NCI-H1417 treated with DMSO at 0.1 percent for 48 hours (cell line): ENCODE measurements at places on chromosomes 13 and 19.
A peak's percentile ranks its signal among the peaks of the same experiment; 100 is the strongest.

- no peak for DNase-seq
Observed at GRCh38 chr13:45847554-45848224, 3.9 kb downstream of the SIAH3 start.

GRCh38 chr13:62360609-62361008 is 945.0 kb upstream of the PCDH20 start:
- DNase-seq, result peak; percentile 81

DNA sequence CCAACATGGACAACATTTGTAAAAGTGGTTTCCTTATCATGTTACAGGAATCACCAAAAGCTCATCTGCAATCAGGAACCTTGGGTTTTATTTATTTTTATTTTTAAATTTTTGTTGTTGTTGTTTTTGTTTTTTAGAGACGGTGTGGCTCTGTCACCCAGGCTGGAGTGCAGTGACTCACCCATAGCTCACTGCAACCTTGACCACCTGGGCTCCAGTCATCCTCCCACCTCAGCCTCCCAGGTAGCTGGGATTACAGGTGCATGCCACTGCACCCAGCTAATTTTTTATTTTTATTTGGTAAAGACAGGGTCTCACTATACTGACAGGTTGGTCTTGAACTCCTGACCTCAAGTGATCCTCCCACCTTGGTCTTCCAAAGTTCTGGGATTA is 13.6 kb upstream of the SERP2 start:
- DNase-seq, result no peak

DNA sequence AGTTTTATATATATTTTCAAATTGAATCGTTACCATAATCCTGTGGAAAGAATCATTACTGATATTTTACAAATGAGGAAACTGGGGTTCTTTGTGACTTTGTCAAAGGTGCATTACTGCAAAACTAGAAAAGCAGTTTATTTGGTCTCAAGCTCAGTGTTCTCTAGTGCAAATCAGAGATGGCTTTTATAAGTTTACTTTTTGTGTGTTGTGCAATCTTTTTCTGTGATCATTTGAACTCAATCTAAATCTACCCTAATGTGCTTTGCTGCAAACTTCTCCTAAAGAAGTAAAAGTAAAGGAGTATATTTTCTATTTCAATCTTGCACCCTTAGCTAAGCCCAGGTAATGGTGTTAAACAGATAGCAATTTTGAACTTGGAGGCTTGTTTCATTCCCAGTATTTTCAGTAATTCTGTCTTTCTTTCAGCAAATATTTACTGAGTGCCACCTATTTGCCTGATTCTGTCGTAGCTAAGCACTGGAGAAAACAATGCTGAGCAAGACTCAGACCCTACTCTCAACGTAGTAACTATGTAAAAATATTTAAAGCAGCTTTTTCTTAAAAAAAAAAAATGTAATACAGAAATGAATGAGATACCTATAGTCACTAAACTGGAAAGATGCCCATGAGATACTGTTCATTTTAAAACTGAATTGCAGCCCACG is 124.0 kb downstream of the TDRD3 start:
- DNase-seq, result no peak

DNA sequence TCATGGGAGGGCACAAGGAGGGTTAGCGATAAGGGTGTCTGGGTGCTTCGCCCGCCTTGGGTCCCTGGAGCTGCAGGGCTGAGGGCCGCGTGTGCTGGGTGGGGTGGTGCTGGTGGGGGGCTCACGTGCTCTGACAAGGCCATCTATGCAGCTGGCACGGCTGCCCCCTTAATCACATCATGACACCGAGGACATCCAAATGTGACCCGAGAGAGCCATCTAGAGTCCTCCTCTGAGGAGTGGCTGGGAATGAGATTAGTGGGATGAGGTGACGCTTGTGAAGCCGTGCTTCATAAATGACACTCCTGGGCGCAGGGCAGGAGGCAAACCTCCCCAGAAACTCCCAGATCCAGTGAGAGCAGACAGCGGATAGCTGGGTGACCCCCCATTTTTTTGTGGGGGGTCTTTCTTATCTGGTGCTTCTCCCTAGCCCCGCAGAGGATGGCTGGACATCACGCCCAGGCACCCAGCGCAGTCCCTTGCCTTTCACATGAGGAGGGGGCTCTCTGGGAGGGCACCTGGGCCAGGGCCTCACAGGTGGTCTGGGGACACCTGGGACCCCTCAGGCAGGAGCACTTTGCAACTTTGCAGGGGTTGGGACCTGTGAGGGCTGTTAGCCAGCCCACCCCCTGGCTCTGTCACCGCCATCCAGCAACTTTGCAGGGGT is 6.6 kb downstream of the FZR1 start:
- no peak for DNase-seq

GRCh38 chr13:28493740-28494503 is 1.0 kb downstream of the FLT1 start:
- DNase-seq, result no peak

GRCh38 chr13:52782471-52783448 is 43.1 kb upstream of the CNMD start:
- DNase-seq, result no peak

GRCh38 chr13:46039411-46040182 is 12.9 kb downstream of the ZC3H13 start:
- no peak for DNase-seq

DNA sequence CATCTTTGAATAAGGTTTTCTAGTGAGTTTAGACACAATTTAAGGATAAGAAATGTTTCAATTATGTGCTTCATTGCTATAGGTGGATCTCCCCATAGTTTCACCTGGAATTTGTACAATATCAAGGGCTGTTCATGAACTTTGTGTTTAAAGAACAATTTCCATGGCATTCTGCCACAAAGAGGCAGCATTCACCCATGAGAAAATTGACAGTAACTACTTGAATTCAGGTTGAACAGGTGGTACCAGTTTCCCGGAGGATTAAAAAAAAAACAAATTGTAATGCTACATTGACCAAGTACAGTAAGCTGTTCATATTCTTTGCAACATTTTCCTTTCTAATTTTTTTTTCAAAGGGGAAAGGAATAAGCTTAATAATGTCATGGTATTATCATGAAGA is 9.1 kb downstream of the SLITRK5 start:
- peak; percentile 69 for DNase-seq

DNA sequence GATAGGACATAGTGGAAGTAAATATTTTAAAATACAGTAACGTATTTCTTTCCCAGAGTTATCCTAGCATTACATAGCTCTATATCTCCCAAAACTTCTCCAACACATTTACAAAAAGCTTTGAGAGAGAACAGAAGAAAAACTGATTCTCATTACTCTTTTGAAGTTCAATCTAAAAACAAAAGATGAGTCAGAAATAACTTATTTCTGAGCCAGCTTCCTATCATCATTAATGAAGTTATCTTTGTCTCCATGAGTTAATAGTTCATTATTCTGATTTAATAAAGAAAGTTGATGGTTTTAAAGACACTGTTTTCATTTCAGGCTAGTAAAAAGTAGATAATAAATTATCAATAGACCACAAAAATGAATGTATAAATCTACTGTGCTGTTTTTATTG is 446.7 kb upstream of the SPRY2 start:
- DNase-seq, result no peak

DNA sequence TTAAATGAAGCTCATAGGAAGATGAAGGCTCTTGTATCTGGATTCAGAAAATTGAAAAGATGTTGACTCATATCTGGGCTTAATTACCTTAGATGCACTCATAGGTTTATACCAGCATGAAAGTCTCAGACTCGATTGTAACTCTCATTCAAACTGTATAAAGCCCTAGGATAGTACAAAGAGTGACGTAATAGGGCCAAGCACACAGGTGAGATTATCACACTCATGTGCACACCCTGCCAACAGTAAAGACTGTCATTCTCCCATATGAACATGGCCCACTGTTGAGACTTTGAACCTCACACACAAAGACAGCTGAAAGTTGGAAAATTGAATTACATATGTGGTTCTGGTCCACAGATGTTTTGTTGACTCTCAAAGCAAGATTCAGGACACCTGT is 18.0 kb upstream of the ZNF723 start:
- DNase-seq, result no peak

DNA sequence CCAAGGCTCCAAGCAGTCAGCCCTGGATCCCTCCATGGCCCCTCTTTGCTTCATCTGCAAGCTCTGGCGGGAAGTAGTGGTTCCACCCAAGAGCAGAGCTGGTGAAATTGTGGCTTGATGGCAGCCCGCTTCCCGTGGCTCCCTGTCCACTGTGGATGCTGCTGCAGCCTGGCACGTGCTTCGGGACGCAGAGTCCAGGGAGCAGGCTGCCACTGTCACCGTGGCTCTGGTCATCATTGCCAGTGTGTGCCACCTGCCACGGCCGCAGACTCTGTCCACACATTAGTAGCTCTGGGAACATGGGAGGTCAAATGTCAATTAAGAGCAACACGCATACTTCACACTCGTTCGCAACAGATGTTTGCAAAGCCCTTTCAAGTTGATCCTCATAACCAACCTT is 40.8 kb upstream of the RNF17 start:
- no peak for DNase-seq

DNA sequence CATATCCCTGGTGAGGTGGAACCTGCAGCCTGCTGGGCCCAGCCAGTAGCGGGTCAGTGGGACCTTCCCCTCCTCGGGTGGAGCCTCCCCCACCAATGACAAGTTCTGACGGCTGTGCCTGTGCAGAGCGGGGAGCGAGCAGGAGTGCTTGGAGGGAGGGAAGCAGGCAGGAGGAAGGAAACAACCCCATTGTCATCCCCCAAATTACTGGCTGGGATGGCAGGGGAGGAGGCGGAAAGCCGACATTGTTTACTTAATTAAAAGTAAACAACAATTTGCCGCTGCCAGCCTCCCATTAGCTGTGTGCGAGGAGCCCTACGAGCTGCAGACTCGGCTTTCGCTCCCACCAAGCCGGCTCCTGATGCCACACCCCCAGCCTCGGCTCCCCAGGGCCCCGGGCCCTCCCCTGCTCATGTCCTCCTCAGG is 45.5 kb downstream of the LYL1 start:
- peak; percentile 72 for DNase-seq

DNA sequence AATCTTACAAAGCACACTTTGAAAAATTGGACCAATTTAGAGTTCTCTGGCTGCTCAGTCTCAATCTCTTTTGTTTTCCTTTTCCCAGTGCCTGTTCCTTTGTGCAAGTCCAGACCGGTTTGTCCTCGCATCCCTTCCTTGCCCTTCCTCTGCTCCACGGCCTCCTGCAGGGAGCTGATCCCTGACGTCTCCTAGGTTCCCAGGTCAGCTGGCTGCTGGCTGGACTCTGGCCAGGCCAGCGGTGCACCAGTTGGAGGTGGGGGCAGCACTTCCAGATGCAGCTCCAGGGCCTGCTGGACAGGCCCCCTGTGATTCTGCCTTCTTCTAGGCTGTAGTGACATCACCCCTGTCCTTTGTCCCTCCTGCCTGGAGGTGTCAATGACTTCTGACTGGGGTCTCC is 44.0 kb upstream of the KPNA3 start:
- peak; percentile 3 for DNase-seq

DNA sequence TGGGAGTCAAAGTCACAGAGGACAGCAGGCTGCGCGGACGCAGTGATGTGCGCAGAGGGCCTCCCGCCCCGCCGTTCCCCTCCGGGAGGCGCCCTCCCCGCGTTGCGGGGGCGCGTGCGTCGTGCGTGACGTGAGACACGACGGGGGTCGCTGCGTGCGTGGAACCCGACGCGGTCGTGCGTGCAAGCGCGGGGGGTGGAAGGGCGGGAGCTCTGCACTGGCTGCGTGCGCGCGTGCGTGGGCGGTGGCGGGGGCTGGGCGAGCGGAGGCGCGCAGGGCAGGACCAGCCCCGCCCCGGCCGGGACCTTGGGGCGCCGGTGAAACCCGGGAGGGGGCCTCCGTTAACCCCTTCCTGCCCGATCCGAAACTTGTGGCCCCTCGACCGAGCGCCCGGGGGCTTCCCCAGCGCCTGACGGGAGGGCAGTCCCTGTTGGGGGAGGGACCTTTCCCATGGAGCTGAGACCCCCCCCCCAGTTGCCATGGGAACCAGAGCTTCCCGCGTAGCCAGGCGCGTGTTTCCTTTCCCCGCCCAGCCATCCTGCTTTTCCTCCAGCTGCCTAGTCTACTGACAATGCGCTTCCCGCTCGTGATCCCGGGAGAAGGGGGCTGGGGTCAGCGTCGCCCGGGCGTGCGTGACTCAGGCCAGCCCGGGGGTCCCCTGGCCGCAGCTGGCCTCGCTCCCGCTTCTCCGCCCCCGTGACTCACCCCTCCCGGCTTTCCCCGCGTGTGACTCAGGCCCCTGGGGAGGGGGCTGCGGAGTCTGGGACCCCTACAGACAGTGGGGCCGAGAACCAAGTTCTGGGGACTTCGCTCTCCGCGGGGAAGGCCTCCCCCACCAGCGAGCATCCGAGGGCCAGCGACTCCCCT is 7.3 kb upstream of the HOOK2 start:
- DNase-seq, result peak; percentile 54

DNA sequence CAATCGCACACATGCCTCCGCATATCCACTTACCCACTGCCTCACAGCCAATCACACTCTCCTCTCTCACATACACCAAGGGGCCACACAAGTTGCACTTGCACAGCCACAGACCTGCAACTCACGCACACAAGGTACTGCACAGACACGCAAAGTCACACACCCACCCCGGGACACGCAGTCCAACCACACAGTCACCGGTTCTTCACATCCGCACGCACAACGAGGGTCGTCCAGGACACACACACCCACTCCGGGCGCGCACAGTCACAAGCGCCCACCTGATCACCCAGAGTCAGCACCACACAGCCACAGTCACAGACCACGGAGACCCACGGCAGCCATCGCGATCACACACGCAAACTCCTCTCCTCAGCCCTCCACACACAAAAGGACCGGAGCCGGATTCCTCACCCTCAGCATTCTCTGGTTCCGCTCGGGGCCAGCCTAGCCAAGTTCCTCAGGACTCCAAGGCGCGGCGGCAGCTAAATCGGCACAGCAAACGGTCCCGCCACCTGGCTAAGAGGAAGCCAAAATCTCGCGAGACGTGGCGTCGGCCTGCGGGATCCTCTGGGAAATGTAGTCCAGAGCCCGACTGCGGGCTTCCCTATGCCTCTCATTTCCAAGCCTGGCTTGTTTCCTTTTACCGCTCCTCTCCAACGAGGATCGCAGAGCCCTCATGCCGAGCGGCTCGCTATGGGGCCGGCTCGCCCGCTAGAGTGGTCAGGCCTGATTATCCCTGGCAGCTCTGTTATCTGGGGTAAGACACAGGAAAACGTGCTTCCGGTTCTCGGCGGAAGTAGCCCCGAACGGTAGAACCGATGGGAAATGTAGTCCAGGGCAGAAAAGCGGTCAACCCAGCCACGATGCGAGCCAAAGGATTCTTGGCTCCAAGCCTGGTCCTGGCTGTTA is at the start of gene ZNF850:
Gene ZNF850, minus strand, starts transcription at position 497 of the 912 bp plus-strand sequence. CDS start 10,201 bp downstream, outside the sequence.
- DNase-seq, result peak; percentile 46

- DNase-seq, result no peak
Observed at GRCh38 chr19:12730064-12730463, 4.4 kb downstream of the TRIR start.
